NCI-H187 treated with DMSO at 0.1 percent for 48 hours (cell line): ENCODE measurements at places on chromosomes 4 and X.

GRCh38 chr4:136725286-136726081, 806.8 kb downstream of the PCDH18 start:
- DNase-seq, result no peak

GRCh38 chr4:140172960-140173359, 19.0 kb upstream of the MAML3 start:
- DNase-seq, result no peak

- DNase-seq, result no peak
These were observed 50.5 kb downstream of the GRK4 start for GRCh38 chr4:3013839-3014350.

DNA sequence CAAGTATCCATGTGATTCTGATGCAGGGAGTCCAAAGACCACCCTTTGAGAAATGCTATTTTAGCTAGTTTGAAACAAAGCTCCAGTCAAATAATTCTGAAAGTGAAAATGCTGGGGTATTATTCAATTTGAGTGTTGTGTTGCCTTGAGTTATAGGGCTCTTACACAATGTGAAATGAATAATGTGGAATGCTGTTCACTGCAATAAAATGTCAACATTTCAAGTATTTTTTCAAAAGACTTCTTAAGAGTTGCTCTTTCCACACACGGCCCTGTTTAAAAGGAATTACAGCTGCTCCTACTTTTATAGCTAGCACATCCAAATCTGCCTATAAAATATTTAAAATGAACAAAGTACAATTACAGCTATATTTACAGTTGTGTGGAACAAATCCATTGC, 27.5 kb upstream of the PLS3 start:
- no peak for DNase-seq

DNA sequence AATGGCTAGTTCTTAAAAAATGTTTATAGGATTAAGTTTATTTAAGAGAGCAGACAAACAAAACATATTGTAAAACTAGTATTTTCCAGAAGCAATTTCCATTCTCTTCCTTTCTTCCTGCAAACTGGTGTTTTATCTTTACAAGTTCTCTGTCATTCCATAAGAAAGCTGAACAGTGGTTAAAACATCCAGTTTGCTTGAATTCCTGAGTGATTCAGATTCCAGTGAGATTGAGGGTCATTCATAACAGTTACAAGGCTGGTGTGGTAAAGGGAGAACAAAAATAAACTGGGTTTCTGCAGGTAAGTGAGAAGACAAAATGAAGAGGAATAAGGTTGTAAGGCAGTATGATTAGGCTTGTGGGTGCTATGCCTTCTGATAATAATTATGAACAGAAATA, 544.8 kb upstream of the DIPK2B start:
- DNase-seq, result no peak

DNA sequence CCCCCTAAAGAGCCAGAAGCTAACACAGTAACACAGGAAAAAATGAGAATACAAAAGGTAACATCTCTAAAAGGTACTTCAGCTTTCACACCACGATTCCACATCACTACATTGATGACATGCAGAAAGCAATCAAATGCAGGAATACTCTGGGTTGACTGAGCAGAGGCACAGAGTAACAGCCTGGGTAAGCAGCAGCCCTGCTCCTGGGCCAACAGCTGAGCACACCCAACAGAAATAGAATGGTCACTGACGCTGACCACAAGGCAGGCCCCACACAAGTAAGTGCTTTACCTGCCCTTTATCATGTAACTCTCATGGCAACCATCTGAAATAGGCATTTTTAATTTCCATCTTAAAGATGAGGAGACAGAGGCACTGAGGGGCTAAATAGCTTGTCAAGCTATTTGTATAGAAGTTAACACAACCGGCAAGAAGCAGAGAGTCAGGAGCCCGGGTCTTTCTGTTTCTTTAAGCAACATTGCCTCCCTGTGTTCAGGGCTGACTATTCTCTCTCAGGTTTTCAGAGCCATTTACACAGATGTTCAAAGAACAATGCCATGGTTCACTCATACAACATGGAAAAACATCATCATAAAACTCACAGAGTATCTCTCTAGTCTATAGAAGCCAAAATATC, 168.9 kb downstream of the ZNF674 start:
- no peak for DNase-seq

DNA sequence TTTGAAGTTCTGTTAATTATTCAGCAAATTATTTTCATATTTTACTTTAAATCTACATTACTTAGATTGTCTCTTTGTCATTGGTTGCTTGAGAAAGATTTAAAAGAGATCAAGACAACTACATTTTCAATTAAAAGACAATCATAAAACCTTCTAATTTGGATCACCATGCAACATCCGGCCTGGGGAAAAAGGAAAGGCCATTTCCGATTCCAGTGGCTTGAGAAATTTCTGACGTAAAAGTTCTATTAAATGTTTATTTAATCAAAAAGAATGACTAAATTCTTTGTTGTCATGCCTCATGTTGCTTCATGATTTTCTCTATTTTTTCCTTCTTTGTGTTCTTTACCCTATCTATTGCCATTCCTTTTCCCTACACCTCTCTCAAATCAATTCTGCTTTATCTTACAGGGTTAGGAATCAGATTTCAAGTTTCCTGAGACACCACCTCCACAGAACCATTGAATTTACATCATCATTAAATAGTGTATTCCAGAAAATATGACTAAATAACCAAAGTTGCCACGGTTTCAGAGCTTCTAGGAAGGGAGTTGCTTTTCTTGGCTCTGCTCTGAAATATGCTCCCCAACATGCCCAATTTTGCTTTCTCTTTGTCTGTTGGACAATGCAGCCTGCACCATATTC, 124.6 kb upstream of the ACSL4 start:
- DNase-seq, result no peak

DNA sequence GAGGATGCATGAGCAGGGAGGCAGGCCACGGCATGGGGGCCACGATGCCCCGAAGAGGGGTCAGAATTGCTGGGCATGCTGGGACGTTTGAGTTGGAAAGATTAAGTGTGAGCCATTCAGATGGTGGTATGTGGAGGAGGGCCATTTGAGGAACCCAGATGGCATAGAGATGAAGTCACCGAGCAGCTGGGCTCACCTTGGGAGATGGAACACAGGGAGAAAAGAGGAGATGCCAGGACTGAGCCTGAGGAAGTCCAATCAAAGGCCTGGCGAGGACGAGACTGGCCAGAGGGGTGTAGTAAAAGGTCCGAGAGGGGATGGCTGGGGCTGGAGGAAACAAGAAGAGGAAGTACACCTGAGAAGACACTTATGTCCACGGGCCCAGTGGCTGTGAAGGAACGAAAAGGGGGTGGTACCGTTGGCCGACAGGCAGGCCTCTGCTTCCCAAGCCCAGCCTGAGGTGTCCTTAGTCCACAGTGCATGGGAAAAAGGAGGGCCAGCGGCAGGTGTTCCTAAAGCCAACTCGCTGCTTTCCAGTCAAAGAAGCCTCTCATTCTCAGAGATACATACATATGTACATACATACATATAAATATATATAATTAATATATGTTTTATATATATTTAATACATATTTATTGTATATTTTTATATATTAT, 54.6 kb upstream of the CLCN4 start:
- DNase-seq, result no peak

GRCh38 chrX:136273986-136274385, 22.8 kb upstream of the MAP7D3 start:
- DNase-seq, result no peak

DNA sequence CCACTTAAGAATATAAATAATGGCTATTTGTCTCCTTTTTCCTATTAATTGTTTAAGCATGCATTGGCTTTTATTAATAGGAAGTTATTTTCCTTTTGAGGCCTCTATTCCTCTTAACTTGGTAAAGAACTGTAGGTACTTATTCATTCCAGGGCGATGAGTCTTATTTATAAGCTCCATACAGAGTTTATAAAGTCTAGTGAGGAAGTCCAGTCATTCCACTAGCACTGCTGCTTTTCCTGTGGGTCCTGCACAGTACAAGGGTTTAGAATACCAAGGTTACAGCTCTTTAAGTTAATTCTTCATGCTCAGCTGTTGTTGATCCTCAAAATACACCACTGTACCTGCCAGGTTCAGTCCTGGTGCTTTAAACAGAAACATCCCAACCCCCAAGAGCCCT, 28.5 kb upstream of the WNK3 start:
- DNase-seq, result no peak

DNA sequence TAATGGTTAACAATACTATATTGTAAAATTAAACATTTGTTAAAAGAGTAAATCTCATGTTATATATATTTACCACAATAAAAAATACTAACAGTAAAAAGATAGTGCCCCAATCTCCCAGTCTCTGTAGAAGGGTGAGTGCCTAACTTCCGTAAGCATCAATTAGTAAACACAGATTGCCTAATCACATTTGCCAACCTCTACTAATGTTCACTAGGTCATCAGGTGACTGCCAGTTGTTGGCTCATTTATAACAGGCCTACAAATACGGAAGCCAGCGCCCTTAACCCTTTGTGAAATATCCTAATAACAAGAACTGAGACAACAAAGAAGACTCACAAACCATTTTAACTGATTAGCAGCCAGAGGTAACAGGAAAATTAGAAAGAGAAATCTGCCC, 345.1 kb downstream of the INPP4B start:
- no peak for DNase-seq

DNA sequence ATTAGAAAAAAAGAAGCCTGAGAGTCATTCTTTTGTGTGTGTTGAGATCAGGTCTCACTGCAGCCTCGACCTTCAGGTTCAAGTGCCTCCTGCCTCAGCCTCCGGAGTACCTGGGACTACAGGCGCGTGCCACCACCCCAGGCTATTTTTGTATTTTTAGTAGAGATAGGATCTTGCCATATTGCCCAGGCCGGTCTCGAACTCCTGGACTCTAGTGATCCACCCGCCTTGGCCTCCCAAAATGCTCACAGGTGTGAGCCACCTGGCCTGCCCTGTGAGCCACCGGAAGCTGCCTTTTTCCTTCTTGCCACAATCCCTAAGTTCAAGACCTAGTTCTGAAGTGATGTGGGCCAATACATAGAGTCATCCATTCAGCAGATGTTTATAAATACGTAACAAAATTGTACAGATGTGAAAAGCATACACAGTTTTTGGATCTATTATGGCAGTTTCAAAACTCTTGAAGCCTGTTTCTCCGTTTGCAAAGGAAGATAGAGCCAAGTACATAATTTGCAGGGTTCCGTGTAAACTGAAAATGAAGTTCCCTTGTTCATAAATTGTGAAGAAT, 536 bp upstream of the CTSO start:
- DNase-seq, result no peak

DNA sequence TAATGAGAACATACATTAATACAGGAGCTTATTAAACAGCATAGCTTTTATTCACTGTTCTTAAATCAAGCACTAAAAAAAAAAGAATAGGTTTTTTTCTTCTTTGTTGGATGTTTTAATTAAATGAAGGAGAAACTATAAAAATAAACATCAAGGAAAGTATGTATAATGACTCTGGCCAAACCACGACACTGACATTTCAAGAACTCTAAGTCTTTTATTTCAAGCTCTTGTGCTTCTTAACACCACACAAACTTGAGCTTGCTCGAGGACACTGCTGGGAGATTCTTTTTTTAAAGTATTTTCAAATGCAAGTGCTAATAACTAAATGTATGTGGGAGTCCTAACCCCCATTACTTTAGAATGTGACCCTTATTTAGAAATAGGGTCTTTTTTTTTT, 204.9 kb upstream of the PPARGC1A start:
- DNase-seq, result no peak

GRCh38 chr4:48779095-48779997, 733 bp downstream of the FRYL start:
- DNase-seq, result no peak

DNA sequence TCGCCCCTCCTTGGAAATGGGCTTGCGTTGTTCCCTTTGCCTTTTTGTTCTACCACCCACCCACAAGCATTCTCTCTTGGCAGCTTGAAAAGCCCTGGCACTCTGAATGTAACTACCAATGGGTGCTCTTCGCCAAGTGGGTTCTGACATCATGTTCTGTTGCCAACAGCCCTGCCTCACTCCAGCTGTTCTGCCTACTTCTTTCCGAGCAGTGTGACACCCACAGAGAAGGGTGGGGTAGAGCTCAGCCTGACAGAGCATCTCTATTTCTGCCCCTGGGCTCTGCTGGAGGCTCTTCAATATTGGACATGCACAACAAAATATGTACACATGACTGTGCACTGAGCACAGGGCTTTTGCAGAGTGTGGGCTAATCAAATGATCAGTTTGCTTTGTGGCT, 15.6 kb upstream of the EXOSC9 start:
- no peak for DNase-seq

- DNase-seq, result no peak
These were observed 113.5 kb downstream of the DHX15 start for GRCh38 chr4:24470666-24471485.

GRCh38 chr4:1763550-1764080, 29.5 kb upstream of the FGFR3 start:
- no peak for DNase-seq

DNA sequence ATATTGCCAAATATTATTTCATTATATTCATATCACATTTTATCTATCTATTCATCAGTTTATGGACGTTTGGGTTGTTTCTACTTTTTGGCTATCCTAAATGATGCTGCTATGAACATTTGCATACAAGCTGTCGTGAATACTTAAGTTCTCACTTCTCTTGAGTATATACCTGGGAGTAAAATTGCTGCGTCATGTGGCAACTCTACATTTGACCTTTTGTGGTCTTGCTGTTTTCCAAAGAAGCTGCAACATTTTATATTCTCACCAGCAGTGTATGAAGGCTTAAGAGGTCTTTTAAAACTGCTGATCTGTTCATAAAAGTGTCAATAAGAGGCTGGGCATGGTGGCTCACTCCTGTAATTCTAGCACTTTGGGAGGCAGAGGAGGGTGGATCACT, 5.8 kb downstream of the PYURF start:
- DNase-seq, result no peak

DNA sequence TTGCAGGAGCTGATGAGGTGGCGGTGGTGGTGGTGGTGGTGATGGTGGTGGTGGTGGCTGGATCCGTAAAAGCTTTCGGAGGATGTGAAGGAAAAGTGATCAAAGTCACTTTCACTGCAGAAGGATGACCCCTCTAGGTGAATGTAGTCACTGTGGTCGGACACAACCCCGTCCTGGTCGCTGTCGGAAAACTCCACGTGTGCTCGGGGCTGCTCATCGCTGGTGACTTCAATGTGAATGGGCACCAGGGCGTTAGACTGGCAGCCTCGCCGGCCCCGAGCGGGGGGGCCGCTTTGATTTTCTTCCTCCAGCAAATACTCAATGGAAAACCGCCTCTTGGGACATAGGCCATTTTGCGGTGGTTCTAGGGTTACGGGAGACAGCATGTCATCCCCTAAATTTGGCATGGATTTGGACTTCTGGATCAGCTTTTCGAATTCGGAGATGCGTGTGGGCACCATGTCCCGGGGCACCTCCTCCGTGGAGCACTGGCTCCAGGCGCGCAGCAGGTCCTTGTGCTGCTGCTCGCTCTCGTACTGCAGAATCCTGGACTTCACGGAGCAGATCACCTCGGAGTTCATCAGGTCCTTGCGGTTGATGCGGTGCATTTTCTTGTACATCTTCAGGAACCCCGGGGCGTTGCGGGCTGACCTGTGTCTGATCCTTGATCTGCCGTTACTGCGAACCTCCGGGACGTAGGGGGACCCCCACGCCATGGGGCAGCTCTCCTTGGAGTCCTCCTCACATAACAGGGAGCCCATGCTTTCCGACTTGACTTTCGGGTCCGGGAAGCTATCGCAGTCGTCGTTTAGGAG, 88.3 kb upstream of the PDLIM3 start:
- no peak for DNase-seq
